DMS79 treated with DMSO at 0.1 percent for 48 hours (cell line): ENCODE measurements at places on chromosomes 12 and 14.

GRCh38 chr14:100670753-100671049 lies 56.0 kb upstream of the DLK1 start:
- peak; percentile 38 for DNase-seq

GRCh38 chr14:26289891-26290486 lies 307.8 kb downstream of the NOVA1 start:
- no peak for DNase-seq

DNA sequence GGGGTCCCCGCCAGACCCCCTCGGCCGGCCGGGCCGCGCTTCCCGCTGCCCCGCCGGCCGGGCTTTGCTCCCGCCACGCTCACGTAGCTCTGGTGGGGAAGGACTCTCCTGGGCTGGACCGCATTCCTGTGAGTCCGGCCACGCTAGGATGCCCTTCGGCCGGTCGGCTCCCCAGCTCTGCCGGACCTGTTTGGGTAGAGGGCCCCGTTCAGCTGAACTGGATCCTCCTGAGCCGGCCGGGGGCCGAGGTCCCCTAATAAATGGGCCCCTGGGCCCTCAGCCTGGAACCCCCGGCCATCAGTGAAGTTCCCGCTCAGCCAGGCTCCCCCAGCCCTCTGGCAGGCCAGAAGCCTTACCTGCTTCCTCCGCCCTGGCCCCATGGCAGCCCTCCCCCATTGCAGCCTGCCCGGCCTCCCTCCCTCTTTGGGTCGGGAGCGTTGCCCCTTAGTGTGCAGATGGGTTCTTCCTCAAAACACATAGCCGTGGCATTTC lies 593 bp downstream of the UNC119B start:
- no peak for DNase-seq

- DNase-seq, result peak; percentile 22
These were observed 54.5 kb upstream of the FRS2 start for GRCh38 chr12:69415471-69416275.

GRCh38 chr14:88299865-88300530 lies 23.1 kb downstream of the KCNK10 start:
- no peak for DNase-seq

- DNase-seq, result no peak
These were observed 10.1 kb downstream of the NUDT4 start for GRCh38 chr12:93387780-93388179.

DNA sequence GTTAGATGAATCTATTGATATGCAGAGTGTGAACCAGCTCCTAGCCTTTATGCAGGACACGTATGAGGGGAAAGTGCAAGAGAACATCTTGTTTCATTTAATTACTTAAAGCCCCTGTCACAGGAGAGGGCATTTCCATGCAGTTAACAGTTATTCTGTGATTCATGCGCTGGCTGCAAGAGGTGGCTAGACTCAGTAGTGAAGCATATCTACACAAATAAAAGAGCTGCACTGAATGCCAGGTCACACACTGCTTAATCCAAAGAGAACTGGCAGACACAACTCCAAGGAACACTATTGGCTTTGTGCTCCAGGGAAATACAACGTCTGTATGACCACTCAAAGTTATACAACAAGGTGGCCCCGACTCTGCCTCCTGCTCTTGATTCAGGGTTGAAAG lies 394.1 kb downstream of the C12orf75 start:
- DNase-seq, result peak; percentile 71

DNA sequence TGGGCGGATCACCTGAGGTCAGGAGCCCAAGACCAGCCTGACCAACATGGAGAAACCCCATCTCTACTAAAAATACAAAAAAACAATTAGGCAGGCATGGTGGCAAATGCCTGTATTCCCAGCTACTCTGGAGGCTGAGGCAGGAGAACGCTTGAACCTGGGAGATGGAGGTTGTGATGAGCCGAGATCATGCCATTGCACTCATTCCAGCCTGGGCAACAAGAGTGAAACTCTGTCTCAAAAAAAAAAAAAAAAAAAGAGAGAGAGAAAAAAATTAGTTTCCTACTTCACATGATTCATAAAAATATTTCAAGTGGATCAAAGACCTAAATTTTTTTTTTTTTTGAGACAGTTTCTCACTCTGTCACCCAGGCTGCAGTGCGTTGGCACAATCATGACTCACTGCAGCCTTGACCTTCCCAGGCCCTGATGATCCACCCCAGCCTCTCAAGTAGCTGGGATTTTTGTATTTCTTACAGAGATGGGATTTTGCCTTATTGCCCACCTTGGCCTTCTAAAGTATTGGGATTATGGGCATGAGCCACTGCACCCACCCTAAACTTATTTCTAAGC lies 24.9 kb downstream of the FCF1 start:
- no peak for DNase-seq

GRCh38 chr12:63362166-63362565 lies 211.2 kb upstream of the AVPR1A start:
- no peak for DNase-seq

DNA sequence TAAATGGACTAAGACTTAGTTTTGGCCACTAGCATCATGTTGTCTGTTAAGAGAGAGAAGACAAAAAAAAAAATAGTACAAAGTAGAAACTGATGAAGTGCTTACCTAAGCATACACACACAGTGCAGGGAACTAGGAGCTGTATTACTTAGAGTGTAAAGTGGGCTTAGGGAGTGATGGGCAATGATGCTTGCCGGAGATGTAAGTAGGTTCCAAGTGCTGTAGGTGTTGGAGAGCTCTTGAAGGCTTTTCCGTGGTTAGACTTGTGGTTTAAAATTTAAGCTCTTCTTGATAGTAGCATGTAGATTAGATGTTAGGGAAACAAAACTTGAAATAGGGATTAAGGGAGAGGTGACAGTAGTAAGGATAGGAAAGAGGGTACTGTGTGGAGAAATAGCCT lies 34.7 kb downstream of the MIA2 start:
- DNase-seq, result peak; percentile 100

GRCh38 chr12:4794491-4794890 lies 74.3 kb downstream of the GALNT8 start:
- no peak for DNase-seq

DNA sequence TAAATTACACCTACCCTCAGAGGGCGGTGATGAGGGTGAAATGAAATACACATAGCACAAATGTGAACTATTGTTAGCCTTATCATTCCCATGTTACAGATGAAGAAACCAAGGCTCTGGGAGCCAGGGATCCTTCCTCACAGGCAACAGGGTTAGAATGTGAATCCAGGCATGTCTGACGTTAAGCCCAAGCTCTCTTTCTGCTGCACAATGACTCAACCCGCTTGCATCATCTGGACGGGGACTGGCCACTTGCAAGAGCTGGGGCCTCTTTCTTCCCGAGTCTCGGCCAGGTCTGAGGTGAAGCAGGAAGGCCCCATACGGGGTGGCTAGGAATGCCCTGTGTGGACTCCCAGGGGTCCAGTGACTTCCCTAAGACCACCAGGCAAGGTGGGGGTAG lies 105.2 kb downstream of the RBM19 start:
- DNase-seq, result no peak

GRCh38 chr12:125988545-125988944 lies 923.3 kb downstream of the AACS start:
- DNase-seq, result no peak

DNA sequence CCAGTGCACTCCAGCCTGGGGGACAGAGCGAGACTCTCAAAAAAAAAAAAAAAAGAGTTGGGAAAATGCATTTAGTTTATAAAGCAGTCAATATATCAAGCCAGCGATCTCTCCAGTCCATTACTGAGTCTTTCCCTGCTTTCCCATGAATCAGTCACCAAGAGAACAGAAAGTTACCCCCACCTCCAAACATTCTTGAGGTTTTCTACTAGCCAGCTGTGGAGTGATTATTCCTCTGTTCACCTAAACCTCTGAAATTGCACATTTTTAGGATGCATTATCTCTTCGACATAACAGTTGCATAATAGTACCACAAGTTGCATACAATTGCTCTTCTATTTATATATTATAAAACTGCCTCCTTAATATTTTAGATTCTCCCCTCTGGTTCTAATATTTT lies 134.8 kb upstream of the DIO3 start:
- DNase-seq, result no peak

DNA sequence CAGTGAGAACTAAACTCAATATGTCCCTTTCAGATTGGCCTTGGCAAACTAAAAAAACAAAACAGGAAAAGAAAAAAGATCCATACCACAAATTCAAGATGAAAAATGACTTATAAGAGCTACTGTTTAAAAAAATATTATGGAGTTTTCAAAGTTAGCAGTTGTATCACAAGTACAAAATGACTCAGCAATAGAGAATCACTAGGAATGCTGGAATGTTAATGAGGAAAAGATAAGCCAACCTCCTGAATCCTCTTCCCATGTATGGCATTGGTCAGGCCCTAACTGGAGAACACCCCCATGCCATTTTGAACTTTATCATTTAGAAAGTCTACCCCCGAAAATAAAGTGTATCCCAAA lies 62.2 kb downstream of the PPP1R36 start:
- DNase-seq, result no peak

DNA sequence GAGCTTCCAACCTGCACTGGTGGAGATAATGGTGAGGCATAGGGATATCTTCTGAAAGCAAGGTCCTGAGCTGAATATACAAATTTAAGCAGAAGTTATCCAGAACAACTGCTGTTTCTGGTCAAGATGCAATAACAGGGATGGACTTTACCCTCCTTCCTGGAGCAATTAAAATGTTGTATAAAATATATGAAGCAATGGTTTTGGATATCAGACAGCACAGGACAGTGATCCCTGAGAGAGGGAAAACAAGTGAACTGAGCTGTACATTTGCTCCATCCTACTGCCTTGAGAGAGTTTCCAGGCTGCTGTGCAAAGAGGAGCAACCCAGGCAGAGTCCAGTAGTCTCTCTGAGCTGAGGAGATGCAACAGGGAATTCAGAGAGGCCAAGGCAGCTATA lies 36.0 kb upstream of the CTDSP2 start:
- no peak for DNase-seq

GRCh38 chr12:89873745-89874144 lies 165.1 kb upstream of the ATP2B1 start:
- no peak for DNase-seq

DNA sequence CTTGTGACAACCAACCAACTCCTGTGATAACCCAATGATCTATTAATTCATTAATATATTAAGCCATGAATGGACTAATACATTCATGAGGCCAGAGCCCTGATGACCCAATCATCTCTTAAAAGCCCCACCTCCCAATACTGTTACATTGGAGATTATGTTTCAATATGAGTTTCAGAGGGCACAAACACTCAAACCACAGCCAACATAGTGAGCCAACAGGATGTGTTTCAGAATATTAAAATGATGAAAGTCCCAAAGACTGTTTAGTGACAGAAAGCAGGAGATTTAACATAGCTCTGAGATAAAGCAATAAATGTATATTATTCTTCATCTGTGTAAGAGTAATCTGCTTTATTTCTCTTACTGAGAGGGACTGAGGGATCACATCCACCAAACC lies 71.7 kb downstream of the PTPRO start:
- no peak for DNase-seq
